ENCODE measurements at places on chromosomes 5 and 9.
A peak's percentile ranks its signal among the peaks of the same experiment; 100 is the strongest.

GRCh38 chr9:16873126-16873802, 2.8 kb upstream of the BNC2 start:
- no peak for DNase-seq

DNA sequence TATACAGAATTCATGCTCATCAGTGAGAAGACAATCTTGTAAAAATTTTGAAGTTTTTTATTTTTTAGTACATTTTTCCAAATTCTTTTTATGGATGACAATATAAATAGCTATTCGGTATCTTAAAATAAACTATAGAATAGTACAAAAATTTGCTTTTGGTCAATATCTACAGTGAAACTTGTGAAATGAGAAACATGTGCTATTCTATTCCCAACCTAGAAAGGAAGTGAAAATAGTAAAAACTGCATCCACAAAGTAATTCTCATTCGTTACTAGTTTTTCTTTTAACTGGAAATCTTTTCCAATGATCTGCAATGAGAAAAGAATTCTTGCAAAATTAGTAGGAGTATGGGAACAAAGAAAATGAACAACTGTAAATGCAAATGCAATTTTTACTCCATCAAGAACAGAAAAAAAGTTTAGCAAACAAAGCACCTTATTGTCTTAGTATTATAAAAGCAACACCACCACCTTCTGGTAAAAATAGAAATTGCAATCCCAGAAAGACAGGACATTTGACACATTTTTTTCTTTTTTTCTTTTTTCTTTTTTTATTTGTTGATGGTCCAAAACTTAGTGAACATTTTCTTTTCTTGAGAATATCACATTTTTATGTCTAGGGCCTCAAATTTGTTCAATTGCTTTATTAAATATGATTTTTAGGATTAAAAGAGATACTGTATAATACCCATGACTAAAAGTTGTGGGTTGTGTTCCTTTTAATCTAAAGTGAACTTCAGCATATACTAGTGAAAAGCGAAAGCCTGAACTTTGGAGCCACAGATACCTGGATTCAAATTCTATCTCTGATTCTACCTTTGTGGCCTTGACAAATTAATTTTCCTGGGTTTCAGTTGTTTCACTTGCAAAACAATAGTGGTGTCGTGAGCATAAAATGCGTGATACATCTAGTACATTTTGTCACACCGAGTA, 72.3 kb downstream of the SLCO4C1 start:
- peak; percentile 75 for DNase-seq

- no peak for DNase-seq
These were observed 473 bp upstream of the GABRA1 start for GRCh38 chr5:161847447-161847846.

DNA sequence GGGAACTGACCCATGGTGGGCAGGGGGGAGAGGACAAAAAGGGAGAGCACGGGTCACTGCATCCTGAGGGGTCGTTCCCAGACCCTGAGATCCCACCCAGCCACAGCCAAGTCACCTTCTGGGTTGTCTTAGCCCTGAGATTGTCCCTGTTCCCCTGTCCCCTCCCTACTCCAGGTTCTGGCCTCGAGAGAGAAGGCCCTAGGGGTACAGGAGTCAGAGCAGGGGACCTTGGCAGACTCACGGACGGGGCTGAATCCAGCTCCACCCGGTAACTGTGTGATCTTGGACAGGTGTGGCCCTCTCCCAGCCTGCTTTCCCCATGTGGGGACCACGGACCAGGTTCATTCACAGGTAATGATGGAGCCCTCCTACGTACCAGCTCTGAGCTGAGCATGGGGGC, 11.2 kb upstream of the CERCAM start:
- DNase-seq = no peak

DNA sequence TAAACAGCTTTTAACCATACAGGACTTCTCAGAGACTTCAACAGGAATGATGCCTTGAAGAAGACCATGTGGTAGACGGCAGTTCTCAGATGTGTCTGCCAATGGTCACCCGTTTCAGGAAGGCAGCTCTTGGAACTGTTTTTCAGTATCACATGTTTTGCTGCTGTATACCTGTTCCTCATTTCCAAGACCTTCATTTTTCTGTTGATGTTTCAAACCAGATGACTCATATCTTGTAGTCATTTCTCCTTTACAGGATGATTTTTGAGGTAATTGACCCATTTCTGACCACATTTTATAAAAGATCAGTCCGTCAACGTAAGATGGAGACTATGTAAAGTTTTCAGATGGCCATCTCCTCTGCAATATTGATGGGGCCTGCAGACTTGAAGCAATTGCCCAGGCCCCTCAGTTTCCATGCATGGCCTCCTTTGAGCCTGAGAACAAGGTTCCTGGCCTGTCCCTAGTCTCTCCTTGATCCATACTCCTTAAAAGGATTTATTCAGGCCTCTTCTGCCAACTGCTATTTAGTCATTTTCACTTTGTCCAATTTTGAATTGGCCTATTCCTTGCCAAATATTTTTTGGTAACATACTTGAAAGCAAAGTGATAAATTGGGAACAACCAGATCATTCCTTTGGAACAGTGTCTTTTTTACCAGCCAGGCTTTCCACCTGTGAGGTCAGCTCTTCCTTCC, 128.6 kb downstream of the PDZD2 start:
- no peak for DNase-seq

GRCh38 chr9:4226331-4227250, 73.3 kb downstream of the GLIS3 start:
- peak; percentile 7 for DNase-seq

DNA sequence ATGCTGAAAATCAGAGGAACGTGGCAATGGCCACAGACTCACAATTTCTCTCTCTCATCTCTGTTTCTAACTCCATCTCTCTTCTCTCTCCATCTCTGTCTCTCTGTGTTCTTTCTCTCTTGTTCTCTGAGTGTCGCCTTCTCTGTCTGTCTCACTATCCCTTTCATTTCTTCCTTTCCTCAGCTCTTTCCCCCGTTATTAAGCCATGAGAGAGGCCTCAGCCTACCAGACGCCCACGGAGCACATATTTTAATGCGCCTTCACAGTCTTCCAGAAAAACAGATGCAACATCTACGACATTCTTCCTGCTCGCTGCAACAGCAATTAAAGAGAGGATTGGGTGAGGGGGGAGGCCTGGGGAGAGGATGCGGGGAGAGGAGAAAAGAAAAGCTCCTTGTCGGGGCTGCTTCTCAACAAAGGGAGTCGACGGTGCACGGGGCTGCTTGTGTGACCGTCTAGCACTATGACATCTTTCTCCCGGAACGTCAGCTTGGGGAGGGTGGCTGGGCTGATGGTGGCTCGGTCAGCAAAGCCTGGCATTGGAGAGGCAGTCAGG, 37.7 kb upstream of the NEURL1B start:
- DNase-seq = no peak

DNA sequence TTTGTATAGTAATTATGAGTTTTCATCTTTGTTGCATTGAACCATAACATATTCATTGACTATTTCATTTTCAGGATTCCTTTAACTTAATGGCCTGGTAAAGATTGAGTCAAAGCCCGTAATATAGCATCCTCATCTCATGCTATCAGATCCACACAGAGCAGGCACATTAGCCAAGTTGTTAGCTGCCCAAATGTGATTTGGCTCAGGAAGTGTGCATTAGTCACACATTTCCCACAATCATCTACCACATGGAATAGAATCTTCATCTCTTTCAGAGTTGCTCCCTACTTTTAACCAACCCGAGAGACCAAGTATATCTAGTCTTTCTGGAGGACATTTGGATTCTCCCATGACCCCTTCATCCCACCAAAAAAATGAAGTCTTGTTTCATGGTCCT, 481.0 kb upstream of the PTGER4 start:
- DNase-seq = no peak

Measured in suppressor macrophage treated with lipopolysaccharide for 4 hours (primary cell).